ENCODE measurements at places on chromosomes 12 and 14.
A peak's percentile ranks its signal among the peaks of the same experiment; 100 is the strongest.

DNA sequence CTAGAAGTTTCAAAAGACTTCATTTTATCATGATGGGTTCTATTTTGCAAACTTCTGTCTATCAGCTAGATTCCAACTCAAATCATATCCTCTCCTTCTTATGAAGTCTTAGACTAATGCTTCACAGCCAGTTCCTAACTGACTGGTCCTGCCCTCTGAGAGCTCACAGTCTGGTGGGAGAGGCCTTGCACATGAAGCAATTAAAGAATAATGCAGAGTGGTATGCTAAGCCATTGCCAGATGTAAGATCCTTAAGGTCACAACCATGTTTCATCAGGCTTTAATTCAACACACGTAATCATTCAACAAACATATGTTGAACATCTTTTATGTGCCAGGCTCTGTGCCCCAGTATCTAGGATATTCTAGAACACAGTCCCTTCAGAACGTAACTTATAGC is 125.8 kb upstream of the TMPO start:
- no peak for DNase-seq

DNA sequence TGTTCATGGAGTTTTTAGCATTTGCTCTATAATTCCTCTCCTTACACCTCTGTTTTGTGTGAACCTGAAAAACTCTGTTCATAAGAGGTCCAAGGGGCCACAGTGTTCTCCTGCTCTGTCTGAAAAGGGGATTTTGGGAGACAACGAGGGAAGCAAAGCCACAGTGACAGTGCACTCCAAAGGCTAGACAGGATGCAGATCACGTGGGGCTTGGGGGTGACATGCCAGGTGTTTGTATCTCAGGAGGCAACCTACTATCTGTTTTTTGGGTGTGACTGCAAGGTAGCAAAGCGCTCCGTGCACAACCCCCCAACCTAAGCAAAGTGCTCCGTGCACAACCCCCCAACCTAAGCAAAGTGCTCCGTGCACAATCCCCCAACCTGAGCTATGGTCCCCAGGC is 5.1 kb upstream of the CHD4 start:
- DNase-seq = peak; percentile 34

GRCh38 chr12:3602488-3602887 is 111.5 kb downstream of the PRMT8 start:
- no peak for DNase-seq

DNA sequence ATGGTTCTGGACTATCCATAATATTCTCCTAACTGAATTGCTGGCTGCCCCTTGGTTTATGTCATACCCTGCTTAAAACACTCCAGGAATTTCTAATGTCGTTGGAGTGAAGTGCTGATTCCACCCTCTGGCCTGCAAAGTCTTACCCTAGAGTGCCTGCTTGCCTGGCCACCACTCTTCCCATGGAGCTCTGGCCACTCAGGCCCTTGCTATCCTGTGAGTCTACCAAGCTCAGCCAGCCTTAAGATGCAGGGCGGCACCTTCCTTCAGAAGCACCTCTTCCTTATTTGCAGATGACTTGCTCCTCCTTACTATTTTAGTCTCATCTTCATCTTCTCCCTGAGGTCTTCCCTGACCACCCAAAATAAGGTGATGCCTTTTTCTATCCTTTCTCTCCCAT is 35.3 kb downstream of the SLC6A15 start:
- no peak for DNase-seq

DNA sequence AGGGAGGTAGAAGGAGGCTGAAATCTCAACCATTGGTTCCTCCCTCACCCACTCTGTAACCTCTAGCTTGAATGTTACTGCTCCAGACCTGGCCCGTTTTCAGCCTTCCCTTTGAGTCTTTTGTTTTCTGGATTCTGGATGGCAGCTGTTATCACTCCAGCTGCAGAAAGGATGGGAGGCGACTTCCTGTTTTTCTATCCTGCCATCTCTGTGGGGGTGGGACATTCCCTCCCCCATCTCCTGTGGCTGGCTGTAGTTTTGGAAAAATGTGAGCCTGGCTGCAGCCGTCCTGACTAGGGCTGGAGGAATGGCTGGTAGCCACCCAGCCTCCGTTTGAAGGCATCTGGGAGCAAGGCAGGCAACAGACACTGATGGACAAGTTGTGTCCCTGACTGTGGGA is 2.9 kb upstream of the PPFIBP1 start:
- no peak for DNase-seq

DNA sequence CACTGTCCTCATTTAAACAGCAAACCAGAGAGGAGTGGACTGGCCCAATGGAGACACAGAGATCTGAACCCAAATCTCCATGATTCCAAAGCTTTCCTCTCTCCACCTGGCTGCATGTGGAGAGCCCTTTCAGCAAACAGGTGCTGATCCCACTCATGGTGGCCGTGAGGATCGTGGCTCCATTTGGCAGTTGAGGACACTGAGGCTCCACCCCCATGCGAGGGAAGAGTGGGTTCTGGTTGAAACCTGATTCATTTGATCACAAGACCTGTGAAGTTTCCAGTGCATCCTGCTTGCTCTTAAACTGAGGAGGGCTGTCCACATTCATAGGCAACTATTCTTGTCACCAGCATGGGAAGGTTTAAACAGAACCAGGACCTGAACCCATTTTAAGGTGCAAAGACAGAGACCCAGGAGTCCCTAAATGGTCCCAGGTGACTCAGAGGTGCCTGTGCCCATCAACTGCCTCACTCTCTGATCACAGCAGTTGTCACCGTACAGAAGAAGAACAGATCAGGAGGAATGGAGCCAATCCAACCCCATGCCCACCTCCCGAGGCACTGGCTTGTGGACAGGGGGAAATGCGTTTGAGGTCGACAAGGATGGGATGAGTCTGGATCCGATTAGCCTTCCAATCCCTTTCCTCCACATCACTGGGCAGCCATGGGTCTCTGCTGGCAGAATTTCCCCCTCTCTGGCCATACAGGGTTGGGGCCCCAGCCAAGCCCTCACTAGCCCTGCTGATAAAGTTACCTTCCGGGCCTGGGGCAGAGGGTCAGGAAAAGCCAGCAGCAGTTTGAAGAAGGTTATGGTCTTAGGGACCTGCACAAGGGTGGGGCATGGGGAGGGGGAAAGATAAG is 45.5 kb upstream of the BCL11B start:
- DNase-seq = no peak

DNA sequence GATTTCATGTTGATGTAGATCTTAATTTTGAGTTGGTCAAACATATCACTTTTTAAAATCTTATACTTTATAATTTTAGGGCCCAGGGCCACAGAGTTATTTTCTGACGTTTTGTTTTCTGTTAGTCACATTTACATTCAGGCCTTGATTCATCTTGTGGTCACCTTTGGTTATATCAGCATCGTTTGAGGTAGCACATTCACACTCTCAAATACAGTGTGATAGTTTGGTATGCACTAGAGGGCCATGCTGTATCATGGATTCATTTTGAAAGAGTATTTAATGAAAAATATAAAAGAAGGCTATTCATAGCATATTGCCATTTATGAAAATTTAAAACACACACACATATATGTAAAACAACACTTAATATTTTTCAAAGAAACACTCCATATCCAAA is 274.6 kb downstream of the RAD51B start:
- DNase-seq = no peak

- DNase-seq = no peak
Observed at GRCh38 chr12:113934060-113934814, 31.9 kb downstream of the RBM19 start.

DNA sequence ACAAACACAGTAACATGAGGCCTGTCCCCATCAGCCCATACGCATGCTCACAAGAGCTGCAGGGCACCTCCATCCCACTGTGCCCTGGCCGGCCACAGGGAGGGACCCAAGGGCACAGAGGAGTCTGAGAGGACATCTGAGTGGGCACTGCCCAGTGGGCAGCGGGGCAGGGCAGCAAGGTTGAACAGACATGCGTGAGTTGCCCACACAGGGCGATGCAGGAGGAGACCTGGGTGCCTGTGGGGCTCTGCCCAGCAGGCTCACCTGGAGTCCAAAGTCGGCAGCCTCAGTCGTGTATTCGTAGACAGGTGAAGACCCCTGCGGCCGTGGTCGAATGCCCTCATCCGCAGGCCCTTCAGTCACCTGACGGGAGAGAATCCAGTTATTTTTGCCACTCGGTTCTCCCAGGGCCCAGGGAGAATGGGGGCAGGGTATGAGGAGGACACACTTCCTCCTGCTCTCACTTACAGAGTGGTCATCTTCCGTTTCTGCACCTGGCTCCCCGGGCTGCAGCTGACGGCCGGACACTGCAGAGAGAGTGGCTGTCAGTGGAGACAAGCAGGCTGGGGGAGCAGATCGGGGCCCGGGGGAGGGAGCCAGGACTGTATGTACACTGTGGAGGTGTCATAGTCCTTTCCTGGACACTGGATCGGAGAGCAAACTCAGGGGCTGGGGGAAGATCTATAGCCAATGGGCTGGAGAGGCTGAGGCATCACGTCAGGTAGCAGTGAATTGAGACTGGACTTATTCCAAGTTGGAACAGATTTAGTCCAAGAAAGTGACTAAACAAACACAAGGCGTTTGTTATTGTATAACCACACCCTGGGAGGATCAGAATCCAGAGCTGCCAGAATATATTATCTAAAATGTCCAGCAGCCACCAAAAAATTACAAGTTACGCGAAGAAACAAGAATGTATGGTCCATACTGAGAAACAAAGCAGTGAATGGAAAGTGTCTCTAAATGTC is 20.7 kb downstream of the AHNAK2 start:
- DNase-seq = no peak

GRCh38 chr12:68389305-68389704 is 57.1 kb upstream of the MDM1 start:
- no peak for DNase-seq

GRCh38 chr12:16473610-16474326 is 126.3 kb downstream of the MGST1 start:
- DNase-seq = no peak

- DNase-seq = no peak
Observed at GRCh38 chr12:120814203-120814902, 88.7 kb downstream of the ACADS start.

GRCh38 chr14:54450535-54450934 is 9.4 kb upstream of the CNIH1 start:
- DNase-seq = no peak

- DNase-seq = no peak
Observed at GRCh38 chr14:63432228-63432627, 110.9 kb downstream of the PPP2R5E start.

DNA sequence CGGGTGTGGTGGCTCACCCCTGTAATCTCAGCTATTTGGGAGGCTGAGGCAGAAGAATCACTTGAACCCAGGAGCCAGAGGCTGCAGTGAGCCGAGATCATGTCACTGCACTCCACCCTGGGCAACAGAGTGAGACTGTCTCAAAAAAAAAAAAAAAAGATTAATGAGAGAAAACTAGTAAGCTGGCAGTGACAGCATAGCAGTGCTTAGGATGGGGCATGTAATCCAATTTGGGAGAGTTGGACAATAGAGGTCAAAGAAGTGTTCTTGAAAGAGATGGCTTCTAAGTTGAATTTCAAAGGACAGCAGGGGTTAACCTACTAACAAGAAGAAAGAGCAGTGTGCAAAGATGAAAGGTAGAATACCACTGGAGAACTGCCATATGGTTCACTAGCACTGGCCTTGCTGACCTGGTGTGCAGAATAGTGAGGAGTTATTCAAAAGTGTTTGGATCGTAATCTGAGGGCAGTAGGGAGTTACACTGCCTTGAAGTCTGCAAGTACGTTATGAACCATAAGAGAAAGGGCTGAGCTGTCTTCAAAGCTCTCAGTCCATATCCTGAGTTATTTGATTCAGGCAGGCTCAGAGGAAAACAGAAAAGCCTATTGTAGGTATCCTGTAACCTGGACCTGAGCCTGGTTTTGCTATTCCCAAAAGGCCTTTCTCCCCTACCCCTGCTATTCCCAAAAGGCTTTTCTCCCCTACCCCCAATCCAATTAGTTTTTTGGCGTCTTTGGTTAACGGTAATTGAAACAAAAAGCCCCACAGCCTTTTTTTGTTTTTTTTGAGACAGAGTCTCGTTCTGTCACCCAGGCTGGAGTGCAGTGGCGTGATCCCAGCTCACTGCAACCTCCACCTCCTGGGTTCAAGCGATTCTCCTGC is 3.4 kb downstream of the XPOT start:
- no peak for DNase-seq

DNA sequence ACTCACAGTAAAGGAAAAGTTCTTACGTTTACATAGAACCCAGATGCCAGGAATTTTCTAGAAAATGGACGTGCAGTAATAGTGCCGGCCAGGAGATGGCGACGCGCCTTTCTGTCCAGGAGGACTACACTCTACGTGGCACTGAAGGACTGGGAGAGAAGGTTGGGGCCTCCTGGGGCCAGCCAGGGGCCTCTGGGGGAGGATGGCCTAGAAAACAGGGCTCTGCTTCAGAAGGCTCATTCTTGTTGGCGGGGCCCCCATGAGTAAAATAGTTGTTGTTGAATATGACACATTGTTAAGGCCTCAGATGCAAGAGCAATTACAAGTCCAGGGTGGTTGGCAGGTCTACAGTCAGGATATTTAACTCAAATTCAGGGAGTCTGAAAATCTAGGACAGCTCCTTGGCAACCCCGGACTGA is 120.1 kb upstream of the MAX start:
- DNase-seq = peak; percentile 37

DNA sequence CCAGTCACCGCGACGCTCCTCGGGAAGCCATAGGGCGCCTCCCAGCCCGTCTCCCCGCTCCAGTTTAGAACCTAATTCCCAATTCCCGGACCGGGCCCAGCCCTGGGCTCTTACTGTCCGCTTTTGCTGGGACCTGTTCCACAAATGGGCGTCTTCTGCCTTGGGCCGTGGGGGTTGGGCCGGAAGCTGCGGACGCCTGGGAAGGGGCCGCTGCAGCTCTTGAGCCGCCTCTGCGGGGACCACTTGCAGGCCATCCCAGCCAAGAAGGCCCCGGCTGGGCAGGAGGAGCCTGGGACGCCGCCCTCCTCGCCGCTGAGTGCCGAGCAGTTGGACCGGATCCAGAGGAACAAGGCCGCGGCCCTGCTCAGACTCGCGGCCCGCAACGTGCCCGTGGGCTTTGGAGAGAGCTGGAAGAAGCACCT is 797 bp downstream of the UNG start:
- DNase-seq = no peak

DNA sequence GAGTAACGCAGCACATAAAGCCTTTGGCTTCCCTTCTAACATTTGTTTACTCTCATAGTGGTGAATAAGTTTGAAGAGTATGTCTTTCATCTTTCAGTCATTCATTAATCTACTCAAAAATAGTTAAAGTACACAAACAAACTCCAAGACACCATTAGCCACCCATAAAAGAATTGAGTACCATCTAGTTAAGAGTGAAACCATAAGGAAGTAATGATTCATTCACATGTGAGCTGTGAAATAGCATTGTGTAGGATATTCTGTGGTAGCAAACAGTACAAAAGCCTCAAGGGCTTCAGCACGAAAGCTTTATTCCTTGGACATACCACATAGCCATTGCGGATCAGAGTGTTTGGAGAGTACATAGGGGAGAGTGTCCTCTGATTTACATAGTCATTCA is 13.9 kb downstream of the SYT1 start:
- no peak for DNase-seq

DNA sequence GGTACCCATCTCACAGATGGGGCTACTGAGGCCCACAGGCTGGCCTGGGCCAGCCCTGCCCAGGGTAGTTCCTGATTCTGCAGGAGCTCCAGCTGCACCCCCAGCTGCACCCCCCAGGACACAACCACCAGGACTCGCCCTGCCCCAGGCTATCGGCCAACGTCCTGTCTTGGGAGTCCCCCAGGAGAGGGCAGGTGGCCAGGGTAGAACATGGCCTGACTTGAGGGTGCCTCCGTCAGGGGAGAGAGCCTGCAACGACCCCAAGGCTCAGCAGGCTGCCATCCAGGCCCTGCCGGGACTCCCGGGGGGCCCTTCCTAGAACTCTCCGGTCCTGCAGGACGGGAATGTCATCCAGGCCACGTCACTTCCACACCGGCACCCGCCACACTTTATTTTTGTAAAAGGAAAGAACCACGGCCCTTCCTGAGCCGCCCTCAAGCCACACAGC is 15.8 kb downstream of the JAG2 start:
- no peak for DNase-seq
